ENCODE measurements at places on chromosomes 3 and 15. TPM values are rescaled to one million over a fixed set of nuclear protein-coding genes. Genes with fewer than 3 reads are reported as not detected.

DNA sequence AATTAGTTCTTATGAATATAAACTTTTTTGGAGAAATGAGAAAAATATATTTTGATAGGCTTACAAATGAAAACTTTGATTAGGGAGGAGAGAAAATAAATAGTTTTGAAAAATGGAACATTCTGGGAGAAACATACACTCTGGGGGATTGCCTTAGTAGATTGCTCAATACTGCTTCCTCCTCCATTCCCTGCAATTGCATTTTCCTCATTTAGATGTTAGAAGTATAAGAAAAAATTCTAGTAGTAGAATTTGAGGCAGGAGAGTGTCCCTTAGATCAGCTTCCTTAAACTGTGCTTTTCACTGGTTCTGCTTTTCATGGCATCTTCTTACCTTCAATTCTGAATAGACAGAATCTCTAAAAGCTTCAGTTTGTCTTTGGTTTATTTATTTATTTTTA, 46.2 kb upstream of the CTDSPL2 start:
- no peaks in the 10 kb centered on the region for H3K36me3 ChIP-seq
- no peaks in the 10 kb centered on the region for H3K4me1 ChIP-seq
- H3K27ac ChIP-seq, result no peak overlapping the region
- H3K27me3 ChIP-seq, result no peaks in the 10 kb centered on the region
- no peak for DNase-seq

GRCh38 chr15:83567318-83567717, 86.6 kb upstream of the ADAMTSL3 start:
- no peak overlapping the region for H3K27ac ChIP-seq
- H3K27me3 ChIP-seq, result no peaks in the 10 kb centered on the region
- no peaks in the 10 kb centered on the region for H3K4me1 ChIP-seq
- no peak overlapping the region for H3K4me3 ChIP-seq

GRCh38 chr3:127264794-127265514, 22.9 kb downstream of the PRR20G start:
- no peaks in the 10 kb centered on the region for H3K36me3 ChIP-seq
- H3K27me3 ChIP-seq, result no peaks in the 10 kb centered on the region
- DNase-seq, result no peak
- H3K4me3 ChIP-seq, result no peak overlapping the region
- peaks cover 3% of the 10 kb centered on the region for H3K4me1 ChIP-seq
- H3K27ac ChIP-seq, result no peak overlapping the region

- H3K27me3 ChIP-seq, result no peaks in the 10 kb centered on the region
- H3K27ac ChIP-seq, result no peak overlapping the region
- DNase-seq, result no peak
- no peaks in the 10 kb centered on the region for H3K4me1 ChIP-seq
- H3K36me3 ChIP-seq, result no peaks in the 10 kb centered on the region
Measured at GRCh38 chr3:16687221-16687620, 82.0 kb upstream of the DAZL start.

DNA sequence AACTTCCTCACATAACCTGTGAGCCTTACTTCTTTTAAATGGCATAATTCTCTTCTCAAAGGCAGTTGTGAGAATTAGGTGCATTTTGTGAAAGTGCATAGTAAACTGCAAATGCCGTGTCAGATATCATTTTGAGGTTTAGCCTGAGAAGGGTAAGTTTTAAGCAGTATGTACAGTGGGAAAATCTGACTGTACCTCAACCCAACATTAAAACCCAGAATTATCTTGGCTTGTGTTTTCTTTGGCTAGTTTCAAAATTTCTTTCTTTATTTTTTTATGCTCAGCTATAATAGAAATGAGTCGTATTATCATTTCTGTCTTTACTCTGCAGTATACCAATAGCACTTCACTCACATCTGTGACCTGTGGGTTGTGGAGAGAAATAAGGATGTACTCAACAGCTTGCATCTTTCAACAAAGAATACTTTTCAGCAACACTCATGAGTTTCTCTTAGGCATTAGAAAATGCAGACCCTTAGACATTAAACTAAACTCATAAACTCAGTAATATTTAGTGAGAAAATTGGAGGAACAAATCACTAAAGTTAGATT, 65.7 kb downstream of the RASA2 start:
- no peak overlapping the region for H3K4me3 ChIP-seq
- no peak overlapping the region for H3K27ac ChIP-seq
- no peaks in the 10 kb centered on the region for H3K27me3 ChIP-seq
- peaks cover 9% of the 10 kb centered on the region for H3K36me3 ChIP-seq
- no peak for DNase-seq

DNA sequence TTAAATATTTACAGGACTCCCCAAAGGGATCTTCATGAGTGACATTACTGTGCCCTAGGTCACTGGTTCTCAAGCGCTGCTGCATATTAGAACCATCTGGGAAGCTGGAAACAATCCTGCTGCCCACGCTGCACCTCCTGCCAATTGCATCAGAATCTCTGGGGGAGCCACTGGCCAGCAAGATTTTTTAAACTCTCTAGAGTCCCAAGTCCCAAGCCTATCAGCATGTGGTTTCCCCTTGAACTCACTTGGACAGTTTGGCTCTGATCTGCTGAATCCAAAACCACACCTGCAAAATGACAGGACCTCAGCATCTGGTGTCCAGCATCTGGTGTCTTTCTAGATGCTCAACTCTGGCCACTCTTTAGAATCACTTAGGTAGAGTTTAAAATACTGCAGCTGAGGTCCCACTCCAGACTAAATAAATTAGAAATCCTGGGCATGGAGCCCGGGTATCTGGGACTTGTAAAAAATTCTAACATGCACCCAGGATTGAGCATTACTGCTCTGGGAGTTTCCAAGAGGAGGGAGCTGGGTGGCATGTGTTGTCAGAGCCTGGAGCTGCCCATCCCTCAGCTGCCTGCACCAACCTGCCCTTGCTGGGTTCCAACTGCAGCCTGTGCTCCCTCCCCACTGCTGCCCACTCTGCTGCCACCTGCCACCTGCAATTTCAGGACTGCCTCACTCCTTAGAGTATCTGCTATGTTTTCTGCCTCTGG, 311.3 kb downstream of the SLC9A9 start:
- no peaks in the 10 kb centered on the region for H3K36me3 ChIP-seq
- DNase-seq, result no peak
- H3K27ac ChIP-seq, result peak overlapping the region; percentile 44
- H3K4me1 ChIP-seq, result no peaks in the 10 kb centered on the region
- H3K4me3 ChIP-seq, result no peak overlapping the region

GRCh38 chr3:130276203-130276803, 69.2 kb upstream of the COL6A5 start:
- no peak overlapping the region for H3K27ac ChIP-seq
- no peak for DNase-seq
- no peaks in the 10 kb centered on the region for H3K36me3 ChIP-seq
- no peaks in the 10 kb centered on the region for H3K4me1 ChIP-seq

GRCh38 chr3:179450901-179451264, 387 bp downstream of the GNB4 start:
- H3K4me1 ChIP-seq, result no peaks in the 10 kb centered on the region
- no peaks in the 10 kb centered on the region for H3K27me3 ChIP-seq
- peak overlapping the region; percentile 97 for H3K27ac ChIP-seq
- no peak for DNase-seq
- H3K4me3 ChIP-seq, result peak overlapping the region; percentile 98
- no peaks in the 10 kb centered on the region for H3K36me3 ChIP-seq

- H3K4me1 ChIP-seq, result peaks cover 3% of the 10 kb centered on the region
- H3K27me3 ChIP-seq, result peaks cover 4% of the 10 kb centered on the region
- no peaks in the 10 kb centered on the region for H3K36me3 ChIP-seq
- no peak for DNase-seq
- no peak overlapping the region for H3K4me3 ChIP-seq
Measured at GRCh38 chr15:78616506-78616905, 4.3 kb downstream of the CHRNA3 start.

DNA sequence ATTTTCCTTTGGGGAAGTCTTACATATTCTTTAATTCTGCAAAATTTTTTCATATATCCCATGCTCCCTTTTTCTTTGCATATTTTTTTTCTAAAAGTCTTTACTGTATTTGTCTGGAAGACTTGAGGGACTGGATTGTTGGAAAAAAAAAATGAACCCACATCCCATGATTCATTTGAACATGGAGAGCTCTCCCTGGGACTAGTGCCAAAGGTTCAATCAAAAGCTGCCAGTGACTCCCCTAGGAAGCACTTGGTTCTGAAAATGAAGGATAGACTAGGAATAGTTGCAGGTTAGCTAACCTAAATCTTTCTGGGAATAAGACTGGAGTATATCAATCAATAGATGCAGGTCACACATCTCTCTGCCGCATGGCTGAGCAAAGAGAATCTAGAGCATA, 16.4 kb upstream of the BNC1 start:
- H3K4me1 ChIP-seq, result no peaks in the 10 kb centered on the region
- H3K27me3 ChIP-seq, result no peaks in the 10 kb centered on the region
- no peak for DNase-seq

DNA sequence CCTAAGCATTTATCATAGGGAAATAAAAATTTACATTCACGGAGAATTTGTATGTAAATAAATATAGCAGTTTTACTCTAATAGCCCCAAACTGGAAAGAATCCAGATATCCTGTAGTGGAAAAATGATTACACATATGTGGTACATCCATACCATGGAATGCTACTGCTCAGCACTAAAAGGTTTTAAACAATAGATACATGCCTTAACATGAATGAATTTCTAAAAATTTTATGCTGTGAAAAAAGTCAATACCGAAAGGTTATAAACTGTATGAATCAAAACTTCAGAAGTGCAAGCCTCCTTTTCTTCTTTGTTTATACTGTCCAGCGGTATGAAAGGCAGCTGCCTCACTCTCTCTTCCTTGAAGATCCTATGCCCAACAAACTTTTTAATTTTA, 37.5 kb upstream of the MCTP2 start:
- H3K36me3 ChIP-seq, result no peaks in the 10 kb centered on the region
- no peaks in the 10 kb centered on the region for H3K4me1 ChIP-seq
- no peak overlapping the region for H3K27ac ChIP-seq
- no peak for DNase-seq

GRCh38 chr15:65639509-65639908, 17.8 kb downstream of the SLC24A1 start:
- no peaks in the 10 kb centered on the region for H3K27me3 ChIP-seq
- no peak overlapping the region for H3K27ac ChIP-seq
- no peaks in the 10 kb centered on the region for H3K4me1 ChIP-seq
- H3K36me3 ChIP-seq, result no peaks in the 10 kb centered on the region
- no peak for DNase-seq

GRCh38 chr3:185362850-185363661, at the start of gene MAP3K13:
MAP3K13 (plus strand) TSS chr3:185363136; CDS start chr3:185428582, 65,446 bp downstream.
- DNase-seq, result peak; percentile 85
- H3K4me1 ChIP-seq, result no peaks in the 10 kb centered on the region
- no peaks in the 10 kb centered on the region for H3K27me3 ChIP-seq
- H3K4me3 ChIP-seq, result peak within 1 kb of the TSS; percentile 54
- H3K27ac ChIP-seq, result peak within 1 kb of the TSS; percentile 79

DNA sequence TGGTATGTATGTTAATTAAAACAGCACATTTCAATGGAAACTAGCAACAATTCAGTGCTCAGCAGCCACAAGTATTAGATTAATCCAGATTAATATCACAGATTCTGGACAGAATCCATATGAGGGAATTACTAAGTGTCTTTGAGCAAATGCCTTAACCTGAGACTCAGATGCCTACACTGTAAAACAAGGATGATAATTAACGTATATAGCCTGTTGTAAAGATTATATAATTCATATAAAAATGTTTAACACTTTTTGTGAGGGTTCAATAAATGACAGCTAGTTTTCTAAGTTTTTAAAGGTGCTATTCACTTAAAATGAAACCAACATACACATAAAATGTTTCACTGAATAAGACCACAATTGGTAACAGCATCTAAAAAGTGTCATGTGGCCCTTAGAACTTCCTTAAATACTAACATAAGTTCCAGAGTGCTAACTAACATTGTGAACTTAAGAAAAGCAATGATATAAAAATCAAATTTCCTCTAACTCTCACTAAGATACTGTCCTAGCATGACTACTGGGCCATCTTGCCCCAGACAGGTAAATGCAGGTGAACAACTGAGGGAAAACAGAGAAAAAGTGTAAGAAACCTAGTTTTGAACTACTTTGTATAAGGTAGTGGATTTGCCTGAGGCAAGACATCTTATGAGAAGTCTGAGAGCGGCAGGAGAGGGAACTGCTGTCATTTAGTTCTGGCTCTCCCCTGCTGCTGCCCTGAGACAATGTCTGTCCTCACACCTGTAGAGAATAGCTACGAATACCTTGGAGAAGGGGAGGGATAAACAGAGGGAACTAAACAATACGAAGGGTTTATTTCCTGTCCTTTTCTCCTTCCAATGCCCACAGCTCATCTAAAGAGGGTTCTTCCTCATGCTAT, 151.3 kb downstream of the ADAM10 start:
- H3K4me3 ChIP-seq, result no peak overlapping the region
- H3K27me3 ChIP-seq, result no peaks in the 10 kb centered on the region
- H3K4me1 ChIP-seq, result no peaks in the 10 kb centered on the region
- H3K27ac ChIP-seq, result no peak overlapping the region
- H3K36me3 ChIP-seq, result no peaks in the 10 kb centered on the region

- H3K27ac ChIP-seq, result no peak overlapping the region
- no peaks in the 10 kb centered on the region for H3K27me3 ChIP-seq
- H3K36me3 ChIP-seq, result no peaks in the 10 kb centered on the region
- no peaks in the 10 kb centered on the region for H3K4me1 ChIP-seq
Measured at GRCh38 chr3:26521261-26521660, 101.3 kb upstream of the LRRC3B start.

DNA sequence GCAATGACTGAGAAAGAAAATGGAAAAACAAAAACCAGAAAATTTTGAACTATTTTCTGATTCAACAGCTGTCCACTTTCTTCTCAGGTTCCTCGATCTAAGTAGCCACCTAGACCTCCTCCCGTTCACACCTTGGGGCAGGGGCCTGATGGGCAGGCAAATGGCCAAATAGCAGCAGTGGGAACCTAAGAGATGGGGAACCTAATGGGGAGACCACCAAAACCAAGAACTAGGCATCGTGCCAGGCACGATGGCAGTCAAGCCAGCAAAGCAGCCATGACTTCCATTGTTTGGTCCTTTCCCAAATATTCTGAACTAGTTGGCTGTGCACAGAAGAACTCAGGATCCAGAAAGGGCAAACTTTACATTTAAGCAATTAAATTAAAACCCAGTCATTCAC, 57.1 kb downstream of the CAPN7 start:
- DNase-seq, result no peak
- H3K27me3 ChIP-seq, result no peaks in the 10 kb centered on the region
- H3K27ac ChIP-seq, result peak overlapping the region; percentile 74
- no peaks in the 10 kb centered on the region for H3K4me1 ChIP-seq

The AMT gene
- total RNA-seq, result 3.6 TPM

The PLSCR5 gene
- not detected for total RNA-seq

The CA12 gene
- 64.5 TPM for total RNA-seq

The TRIP4 gene
- total RNA-seq, result 16.1 TPM

The ZNF502 gene
- total RNA-seq, result 6.6 TPM
